ENCODE measurements at places on chromosomes 2 and 18. TPM values are rescaled to one million over a fixed set of nuclear protein-coding genes. Genes with fewer than 3 reads are reported as not detected.

ARHGEF4 gene
- 0.94 TPM for total RNA-seq

KIAA2012 gene
- not detected for total RNA-seq

- no peak for DNase-seq
These were observed 134.0 kb downstream of the DTNA start for GRCh38 chr18:34844072-34844471.

- DNase-seq: no peak
These were observed 218.2 kb downstream of the NDUFA10 start for GRCh38 chr2:239806758-239807434.

DNA sequence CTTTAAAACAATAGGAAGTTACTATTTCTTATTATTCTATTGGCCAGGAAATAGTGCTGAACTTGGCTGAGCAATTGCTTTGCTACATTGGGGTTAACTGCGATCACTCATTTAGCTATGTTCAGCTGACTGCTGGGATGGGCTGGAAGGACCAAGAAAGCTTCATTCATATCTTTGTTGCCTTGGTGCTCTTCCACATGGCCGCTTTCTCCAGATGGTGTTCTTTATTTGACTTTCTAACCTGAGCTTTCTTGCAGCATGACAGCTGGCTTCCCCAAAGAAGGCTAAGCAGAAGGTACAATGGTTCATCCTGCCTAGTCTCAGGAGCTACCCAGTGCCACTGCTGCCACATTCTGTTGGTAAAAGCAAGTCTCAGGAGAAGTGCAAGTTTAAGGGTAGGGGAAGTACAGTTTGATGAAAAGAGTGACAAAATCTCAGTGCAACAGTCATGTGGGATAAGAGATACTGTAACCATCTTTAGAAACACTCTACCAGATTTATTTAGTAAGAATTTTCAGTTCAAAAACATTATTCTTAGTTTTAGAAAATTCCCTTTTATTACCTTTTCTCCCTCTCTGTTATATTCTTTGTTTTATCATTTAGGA is 180.6 kb upstream of the RBMS1 start:
- no peak for DNase-seq
